Stimulated activated CD4-positive, alpha-beta T cell treated with anti-CD3 and anti-CD28 coated beads, Interleukin-15, amount 100 ng/mL, for 1 hour (primary cell): ENCODE measurements at places on chromosomes 7 and 10.

DNA sequence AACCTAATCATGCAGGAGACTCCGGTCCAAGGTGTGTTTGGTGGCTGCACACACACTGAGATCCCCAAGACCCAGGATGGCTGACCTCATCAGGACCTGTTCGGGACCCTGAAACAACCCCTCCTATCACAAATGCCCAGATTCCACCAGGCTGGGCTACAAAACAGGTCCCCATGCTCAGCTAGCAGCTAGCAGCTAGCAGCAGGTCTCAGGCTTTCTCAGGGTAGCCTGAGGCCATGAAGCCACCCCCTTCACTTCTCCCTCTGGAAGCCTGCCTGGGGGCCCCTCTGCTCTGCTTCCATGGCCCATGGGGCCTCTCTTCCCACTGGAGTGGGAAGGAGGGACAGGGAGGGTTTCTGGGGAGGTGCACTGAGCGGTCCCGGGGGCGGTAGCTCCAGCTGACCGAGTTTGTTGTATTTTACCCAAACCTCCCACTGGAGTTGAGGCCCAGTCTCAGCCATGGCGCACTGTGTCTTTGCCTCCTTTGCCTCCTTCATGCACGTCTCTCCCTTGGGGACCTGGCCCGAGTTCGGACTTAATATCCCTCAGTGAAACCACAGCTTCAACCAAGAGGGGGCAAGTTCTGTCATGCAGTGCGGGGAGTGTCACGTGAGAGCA, 95.1 kb upstream of the GPR26 start:
- no peak for DNase-seq

GRCh38 chr10:49322371-49323170, 23.6 kb downstream of the C10orf71 start:
- DNase-seq, result no peak

DNA sequence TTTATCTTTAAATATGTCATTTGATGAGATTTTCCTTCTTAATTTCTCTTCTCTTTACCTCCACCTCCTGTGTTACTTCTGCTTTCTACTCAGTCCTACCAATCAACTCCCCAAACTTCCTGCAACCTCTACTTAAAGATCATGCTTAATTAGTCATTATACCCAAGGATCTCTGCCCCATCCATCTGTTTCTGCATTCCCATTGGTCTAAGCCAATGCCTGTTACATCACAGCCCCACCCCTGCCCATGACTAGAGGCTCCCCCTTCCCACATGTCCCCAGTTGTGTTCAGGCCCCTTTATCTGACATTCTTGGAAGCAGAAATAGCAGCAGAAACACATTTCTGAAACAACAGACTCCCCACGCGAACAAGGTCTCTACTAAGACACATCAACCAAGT, 319.1 kb upstream of the NFE2L3 start:
- no peak for DNase-seq

GRCh38 chr7:21355406-21355874, 72.4 kb upstream of the SP4 start:
- no peak for DNase-seq

- DNase-seq, result no peak
These were observed 38.8 kb upstream of the EN2 start for GRCh38 chr7:155418941-155419755.

DNA sequence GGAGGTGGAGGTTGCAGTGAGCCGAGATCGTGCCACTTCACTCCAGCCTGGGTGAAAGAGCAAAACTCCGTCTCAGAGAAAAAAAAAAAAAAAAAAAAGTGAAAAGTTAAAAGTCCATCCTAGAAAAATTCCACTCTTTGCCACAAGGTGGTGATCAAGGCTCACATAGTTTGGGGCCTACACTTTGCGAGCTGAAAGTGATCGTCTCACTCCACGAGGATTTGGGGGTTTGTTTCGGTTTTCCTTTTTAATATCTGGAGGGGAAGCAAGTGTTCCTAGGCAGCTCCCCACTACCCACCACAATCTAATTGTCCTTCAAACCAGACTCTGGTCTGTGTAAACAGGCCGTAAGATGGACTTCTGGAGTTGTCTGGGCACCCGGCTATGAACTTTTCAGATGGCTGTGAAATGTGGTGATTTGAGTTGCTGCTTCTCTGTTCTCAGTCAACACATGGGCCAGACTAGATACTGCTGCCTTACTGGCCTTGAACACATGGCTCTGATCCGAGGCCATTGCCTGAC, 27.1 kb downstream of the PRLHR start:
- DNase-seq, result peak; percentile 16

DNA sequence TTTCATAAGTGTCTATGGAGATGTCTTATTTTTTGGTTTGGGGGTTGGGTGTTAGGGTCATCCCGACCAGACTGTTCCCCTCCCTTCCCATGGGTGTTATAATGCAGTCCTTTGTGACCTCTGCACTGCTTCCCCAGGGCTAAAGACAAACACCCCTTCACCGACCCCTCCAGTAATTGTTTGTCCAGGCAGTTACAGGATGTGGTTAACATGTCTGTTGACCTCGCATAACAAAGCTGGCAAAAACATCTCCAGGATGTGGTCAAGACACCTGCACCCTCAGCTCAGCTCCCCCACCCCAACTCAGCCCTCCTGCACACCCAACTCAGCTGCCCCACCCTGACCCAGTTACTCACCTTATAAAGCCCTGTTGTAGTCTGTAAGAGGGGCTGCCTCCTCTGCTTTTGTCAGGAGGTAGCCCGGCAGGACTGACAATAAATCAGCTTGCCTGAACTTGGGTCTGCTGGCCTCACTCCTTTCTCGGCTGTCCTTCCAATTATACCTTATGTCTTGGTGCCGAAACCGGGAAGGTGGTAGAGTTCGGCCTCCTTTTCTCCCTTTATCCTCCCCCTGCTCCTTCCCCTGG, 102.2 kb downstream of the ZNF92 start:
- DNase-seq, result no peak

DNA sequence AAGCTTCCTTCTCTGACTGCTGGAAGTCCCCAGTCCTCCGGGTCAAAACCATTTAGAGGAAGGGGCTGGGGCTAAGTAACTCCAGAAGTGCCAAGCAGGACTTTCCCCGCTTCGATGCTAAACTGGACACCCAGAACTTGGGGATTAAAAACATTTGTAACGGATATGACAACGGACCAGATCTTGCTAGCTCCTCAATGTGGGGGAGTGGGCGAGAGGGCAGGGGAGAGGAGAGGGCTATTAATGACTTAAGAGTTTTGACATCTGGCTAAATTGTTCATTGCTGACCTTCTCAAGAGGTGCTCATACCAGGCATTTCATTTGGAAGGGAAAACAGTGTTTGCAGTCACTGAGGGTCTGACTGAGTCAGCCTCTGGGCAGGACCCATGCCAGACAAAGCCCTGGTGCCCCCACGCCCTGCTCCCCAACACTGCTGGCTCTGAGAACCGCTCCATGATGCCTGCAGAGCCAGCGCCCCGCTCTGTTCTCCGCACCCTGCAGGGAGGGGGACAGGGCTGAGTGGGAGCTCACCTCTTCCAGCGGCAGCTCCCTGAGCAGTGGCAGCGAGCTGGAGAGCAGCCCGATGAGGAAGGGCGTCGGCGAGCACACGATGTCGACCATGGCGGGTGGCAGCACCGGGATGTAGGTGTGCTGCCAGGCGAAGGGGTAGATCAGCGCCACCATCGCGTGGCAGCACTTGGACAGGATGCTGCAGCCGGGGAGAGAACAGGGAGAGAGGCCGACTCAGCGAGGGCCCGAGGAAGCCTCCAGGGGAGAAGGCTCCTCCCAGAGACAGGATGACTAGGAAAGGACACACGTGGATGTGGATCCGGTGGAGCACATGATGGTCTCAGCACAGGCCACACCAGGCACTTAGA, 47.7 kb upstream of the MKRN1 start:
- DNase-seq, result no peak

DNA sequence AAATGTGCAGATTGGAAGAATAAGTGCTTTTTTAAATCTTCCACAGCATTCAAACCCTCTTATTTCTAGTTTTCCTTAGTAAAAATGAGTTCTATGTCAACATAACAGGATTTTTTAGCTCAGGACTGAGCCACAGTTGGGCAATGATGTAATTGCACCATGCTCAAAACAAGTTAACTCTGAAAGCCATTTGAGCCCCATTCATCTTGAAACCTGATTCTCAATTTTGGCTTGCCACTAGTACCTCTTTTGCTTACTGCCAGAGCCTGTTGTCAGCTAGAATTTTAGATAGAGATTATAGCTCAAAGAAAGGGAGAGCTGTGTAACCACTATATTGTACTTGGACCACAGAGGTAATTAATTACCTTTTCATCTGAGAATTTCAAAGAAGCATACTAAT, 1028.5 kb upstream of the PHF14 start:
- no peak for DNase-seq

DNA sequence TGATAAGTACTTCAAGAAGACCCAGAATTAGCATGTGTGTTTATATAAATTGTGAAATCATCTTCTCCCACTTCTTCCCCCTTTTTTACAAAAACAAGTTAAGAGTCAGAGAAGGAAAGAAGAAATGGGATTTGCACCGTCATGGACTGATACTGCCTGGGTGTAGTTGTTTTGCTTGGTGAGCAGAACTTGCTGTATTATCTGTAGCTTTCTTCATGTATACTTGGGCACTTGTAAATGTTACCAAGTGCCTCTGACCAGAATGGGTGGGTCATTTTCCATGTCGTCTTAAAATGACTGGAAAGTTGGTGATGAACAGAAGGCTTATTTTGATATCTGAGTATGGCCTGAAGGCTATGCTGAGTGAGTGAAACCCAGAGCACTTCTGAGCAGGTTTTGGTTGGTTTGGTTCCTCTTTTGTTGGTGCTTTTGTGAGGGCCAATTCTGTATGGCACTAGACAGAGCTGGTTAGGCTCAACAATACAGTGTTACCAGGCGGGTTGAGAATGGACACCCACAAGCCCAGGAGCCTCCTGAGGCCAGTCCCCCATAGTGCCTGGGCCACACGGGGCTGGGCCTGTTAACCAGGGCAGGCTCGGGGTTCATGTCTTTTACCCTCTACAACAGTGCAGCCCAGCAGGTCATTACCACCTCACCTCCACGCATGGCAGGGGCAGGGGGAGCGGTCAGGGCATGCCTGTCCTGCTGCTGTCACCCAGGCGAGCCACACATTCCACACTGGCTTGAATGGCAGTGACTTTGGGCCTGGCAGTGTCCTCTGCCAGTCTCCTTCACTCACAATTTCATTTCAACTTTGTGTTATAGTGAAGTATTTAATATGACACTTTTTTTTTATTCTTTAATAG, 115.1 kb downstream of the CCNY start:
- DNase-seq, result no peak

DNA sequence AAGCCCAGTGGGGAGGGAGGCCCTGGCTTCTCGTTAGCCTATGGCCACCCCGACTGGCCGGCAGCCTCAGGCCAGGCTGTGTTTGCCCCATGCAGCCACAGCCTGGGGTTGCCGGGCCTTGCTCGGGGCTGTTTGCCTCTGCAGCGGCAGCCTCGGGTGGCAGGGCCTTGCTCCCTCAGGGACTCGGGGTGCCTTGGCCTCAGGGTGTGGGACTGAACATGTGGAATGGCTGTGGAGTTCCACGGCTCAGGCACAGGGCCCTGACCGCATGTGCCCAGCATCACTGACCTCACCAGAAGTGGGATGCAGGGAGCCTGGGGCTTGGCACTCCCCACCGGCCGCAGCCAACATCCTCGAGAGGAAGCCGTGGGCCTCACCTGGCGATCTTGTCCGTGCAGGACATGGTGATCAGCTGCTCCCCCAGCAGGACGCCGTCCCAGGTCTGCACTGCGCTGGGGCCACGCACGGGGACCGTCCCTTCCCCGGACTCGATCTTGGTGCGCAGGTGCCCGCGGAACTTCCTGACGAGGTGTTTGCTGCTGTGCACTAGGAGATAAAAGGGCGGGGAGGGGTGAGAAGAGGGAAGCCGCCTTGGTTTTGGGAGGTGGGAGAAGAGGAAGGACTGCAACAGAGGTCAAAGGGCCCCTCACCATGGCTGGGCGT, 160.5 kb downstream of the WDR37 start:
- DNase-seq, result no peak

GRCh38 chr7:103902917-103903316, 86.5 kb downstream of the RELN start:
- no peak for DNase-seq

DNA sequence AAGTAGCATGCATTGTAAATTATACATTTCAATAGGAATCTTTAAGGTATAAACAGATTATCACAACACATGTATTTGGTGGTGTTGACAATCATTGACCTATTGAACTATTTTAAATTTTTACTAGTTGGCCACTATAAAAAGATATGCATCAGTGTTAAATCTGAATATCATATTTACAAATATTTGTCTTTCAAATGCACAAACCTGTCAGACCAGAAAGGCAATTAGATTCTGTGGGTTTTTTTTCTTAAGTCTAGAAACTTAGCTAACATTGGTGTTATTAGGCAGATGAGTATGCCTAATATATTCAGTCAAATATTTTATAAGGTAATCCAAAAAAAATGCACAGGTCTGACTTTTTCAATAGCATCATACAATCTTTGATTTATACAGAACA, 241.4 kb upstream of the DGKB start:
- DNase-seq, result no peak

DNA sequence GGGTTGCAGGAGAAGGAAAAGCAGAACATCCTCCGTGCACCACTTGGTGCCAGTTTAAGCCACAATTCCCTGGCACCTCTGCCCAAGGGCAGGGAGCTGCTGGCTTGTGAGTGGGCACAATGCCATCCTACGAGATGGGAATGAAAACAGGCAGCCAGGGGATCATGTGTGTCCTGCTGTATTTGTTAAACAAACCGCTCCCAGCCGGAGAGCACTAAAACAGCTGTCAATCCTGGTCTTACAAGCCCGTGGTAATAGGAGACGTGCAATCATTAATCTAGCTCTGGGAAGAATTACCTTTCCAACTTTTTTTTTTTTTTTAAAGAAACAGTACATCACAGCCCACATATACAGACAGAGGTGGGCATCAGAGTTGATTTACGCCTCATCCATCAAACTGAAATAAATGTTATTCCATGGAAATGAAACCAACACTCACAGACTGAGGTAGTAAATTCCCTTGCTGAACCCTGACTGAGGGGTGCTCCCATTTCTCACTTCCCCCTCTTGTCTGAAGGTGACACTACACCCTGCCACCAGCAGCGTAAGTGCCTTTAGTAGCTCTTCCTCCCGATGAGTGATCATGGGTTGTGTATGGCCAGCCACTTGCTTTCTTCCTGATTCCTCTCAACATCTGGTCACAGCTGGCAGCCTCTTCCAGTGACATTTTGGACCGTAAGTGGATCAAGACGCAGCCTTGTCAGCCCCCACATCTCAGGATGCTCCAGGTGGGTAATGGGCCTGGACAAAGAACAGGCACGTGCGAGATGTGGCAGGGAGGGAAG, 143.8 kb downstream of the TEX36 start:
- no peak for DNase-seq

GRCh38 chr10:72007246-72007892, 43.2 kb downstream of the CHST3 start:
- DNase-seq, result no peak

- no peak for DNase-seq
These were observed 226.0 kb downstream of the TCF7L2 start for GRCh38 chr10:113175756-113176651.

DNA sequence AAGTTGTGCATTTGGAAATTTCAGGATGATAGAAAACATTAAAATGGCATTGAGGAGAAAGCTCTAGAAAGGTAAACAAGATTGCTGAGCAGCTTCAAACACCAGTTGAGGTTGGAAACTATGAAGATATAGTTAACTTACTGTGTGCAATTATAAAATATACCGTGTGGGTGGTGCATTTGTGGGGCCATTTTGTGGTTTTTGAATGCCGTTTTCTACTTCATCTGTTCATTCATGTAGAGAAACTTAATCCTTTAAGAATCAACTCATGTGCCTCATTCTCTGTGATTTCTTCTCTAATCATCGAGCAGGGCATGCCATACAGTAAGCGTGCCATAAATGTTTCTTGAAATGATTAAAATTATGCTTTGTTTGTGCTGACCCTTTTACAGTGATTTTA, 232.8 kb upstream of the TEX47 start:
- DNase-seq, result no peak
